ENCODE measurements at places on chromosomes 6 and 20.

DNA sequence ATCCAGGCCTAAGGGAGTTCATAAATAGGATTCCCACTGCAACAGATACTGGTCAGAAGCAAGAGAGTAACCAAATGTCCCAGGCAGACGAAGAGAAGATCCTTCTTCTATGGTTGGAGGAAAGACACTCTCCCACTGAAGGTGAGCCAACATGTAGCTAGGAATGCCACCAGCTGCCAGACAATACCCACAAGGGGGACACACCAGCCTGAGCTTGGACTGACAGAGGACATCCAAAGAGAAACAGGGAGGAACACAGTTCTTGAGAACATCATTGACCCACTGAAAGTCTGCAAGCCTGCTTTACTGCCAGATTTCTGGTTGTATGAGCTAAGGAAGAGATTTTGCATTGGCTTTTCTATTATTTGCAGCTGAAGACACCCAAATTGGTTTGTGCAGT, 80.1 kb downstream of the PXDC1 start:
- ATAC-seq: no peak

- no peak for ATAC-seq
Measured at GRCh38 chr6:169316651-169317050, 63.0 kb upstream of the THBS2 start.

- ATAC-seq: no peak
Measured at GRCh38 chr6:155117256-155117655, 122.1 kb downstream of the TIAM2 start.

DNA sequence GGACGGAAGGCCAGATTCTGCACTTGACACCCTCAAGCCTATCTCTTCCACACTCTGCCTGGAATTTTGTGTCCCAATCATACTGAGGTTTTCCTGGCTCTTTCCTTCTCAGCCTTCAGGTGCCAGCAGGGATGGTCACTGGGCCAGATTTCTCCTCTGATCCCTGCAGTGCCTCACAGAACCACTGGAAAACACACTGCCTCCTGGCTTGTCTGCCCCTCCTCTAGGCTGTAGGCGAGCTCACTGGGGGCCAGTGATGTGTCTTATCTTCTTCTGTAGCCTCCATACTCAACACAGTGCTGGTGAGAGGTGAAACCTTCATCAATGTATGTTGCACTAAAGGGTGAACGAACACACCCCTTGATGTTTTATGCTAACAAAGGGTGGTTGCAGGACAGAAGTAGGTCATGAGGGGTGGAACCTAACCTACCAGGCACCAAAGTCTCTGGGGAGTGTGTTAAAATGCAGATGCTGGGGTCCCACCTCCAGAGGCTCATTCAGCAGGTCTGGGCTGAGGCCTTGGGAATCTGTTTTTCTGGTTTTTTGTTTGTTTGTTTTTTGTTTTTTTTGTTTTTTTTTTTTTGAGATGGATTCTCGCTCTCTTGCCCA, 80.3 kb downstream of the CDH26 start:
- no peak for ATAC-seq

- no peak for ATAC-seq
Measured at GRCh38 chr6:55979526-55979925, 104.1 kb upstream of the BMP5 start.

DNA sequence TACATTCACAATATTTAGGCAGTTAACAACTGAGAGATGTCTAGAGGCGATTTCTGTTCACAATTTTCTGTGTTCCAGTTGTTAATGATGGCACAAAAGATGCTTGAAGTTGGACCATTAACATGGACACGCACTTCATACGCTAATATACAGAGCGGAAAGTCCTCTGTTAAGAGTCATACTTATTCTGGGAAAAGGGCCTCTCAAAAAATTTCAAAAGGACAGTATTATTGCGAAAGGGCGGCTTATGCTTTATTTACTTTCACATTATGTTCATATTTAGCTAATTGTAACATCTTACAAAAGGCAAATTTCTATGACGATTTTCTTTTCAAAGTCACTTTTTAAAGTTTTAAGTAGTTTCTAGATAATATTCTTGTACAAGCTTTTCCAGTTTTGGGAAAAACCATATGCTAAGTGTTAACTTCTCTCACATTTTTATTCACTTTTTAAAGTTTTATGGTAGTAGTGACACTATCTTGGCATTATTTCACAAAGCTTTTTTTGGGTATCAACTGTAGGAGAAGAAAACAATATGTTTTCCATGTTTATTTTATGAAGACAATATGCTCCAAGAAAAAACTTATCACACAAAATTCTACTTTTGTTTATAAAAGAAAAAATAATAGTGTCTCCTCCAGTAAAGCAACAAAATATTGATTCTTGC, 62.3 kb downstream of the MAP7 start:
- no peak for ATAC-seq

DNA sequence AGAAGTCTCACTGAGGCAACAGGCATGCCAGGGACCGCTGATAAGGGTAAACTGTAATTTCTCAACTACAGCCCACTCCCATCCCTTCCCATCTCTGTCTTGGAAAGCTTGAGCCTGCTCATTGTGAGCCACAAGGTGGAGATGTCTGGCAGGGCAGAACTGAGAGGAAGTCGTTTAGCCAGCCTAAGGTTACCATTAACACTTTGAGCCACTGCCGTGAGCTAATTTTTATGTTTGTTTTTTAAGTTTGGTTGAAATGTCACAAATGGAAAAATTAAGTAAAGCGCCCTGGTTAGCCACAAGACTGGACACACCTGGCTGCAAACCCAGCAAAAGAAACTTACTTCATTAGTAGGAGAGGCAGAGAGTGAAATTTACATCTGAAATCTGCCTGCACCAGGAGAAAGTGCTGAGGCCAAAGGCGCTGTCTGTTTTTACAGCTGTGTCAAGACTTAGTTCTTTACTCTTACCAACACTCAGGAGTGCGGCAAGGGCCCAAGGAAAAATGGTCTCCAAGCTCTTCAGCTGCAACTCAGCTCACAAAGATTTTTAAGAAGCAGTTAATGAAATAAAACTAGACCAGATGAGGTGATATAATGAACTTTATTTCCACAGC, 50.0 kb upstream of the FAM83C start:
- no peak for ATAC-seq

GRCh38 chr6:35776364-35777215, at the start of gene CLPSL2:
Gene CLPSL2, plus strand, starts transcription at chr6:35776598. Its CDS starts 21 bp downstream, at chr6:35776619.
- ATAC-seq: no peak

DNA sequence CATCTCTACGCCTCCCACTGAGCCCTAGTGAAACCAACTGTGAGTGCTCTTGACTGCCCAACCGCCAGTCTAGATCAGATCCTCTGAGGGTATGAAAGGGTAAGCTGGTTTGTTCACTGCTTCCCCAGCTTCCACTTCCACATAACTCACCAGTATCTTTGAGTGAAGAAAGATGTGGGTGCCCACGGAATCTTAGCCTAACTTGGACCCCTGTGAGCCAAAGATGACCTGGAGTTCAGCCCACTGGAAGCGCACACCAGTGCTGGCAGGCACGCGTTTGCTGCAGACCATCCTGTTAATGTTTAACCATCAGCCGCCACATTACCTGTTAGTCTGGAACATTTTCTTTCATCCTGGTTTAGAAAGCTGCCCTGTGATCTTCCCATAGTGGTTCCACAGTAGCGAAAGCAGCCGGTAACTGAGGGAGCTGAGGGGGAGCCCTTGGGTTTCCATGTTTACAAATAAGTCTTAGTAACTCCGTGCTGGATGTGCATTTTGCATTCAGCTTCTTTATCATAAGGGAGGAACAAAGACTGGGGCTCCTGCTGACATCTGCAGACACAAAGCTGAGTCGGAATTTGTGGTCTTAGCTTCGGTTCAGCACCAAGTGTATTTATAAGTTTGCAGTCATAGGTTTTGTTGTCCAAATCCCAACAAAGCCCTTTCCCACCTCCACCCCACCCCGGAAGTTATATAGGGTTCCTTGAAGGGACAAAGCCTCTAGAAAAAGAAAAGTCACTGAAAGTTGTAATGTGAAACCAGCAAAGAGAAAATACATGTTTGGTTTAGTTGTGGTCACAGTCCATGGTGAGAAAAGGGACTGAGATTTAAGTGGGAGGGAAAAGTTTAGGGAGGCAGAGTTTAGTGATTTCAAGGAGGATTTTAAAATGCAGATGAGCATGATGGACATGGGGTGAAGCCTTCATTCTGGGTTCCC, 71.0 kb downstream of the SSR1 start:
- no peak for ATAC-seq

DNA sequence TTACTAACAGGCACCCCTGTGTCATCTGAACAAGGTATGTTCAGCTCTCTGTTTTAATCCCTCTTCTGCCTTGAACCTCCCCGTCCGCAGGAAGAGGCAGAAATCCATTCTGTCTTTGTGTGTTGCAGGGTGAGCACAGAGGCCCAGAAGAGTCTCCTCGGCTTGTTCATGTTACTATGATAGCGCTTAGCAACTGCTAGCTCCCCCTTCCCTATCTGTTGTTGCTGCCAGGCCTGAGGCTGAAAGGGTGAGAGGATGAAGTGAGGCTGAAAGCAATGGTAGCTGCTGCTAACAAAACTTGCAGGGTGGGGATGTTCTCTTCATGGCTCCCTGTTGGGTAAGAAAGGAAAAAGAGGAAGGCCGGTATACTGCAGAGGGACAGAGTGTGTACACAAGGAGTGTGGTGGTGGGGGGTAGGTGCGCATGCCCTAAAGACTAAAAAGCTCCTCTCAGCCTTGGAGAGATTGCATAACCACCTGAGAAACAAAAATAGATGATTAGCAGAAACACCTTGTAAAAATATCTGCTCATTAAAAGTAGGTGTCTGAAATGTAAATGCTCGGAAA, 55.2 kb upstream of the CITED2 start:
- no peak for ATAC-seq

- ATAC-seq: no peak
Measured at GRCh38 chr6:158290659-158291058, 21.6 kb upstream of the TULP4 start.

GRCh38 chr20:62993856-62994494, 12.8 kb downstream of the BHLHE23 start:
- ATAC-seq: no peak

Data from gastroesophageal sphincter (tissue), 4 donors.